ENCODE measurements at places on chromosomes 5 and 9. TPM values are rescaled to one million over a fixed set of nuclear protein-coding genes. Genes with fewer than 3 reads are reported as not detected.

ABO gene
- total RNA-seq: 0.36 TPM

ISL1 gene
- not detected for total RNA-seq

CDX1 gene
- not detected for total RNA-seq

PHF24 gene
- total RNA-seq: 0.57 TPM

NDUFB6 gene
- 46.9 TPM for total RNA-seq

CDH12 gene
- total RNA-seq: not detected

LNPEP gene
- 39.4 TPM for total RNA-seq

DNA sequence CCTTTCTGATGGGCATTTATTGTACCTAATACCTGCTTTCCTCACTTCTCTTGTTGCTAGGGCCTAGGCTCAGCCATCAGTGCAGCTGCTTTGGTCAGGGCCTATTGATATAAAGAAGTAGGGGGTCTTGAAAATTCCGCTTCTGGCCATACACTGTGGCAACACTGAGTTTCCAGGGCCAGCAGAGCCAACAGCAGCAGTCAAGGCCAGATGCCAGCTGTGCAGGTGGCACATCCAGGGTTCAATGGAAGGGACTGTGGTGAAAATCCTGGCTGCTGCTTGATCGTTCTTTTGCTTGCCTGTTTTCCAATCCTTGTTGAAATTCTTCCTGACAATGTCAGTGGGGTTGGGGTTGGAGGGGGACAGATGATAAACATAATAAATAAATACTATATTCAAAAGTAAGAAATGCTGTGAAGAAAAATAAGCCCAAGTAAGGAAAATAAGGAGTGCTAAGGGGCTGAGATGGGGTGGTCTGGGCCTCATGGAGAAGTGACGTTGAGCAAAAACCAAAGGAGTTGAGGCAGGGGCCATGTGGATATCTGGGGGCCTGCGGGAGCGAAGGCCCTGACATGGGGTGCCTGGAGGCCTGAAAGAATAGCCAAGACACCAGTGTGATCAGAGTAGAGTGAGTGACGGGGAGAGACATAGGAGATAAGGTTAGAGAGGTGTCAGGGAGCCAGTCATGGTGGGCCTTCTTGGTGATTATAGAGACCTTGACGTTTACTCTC lies 91.0 kb upstream of the ALDH1B1 start:
- DNase-seq: no peak

DNA sequence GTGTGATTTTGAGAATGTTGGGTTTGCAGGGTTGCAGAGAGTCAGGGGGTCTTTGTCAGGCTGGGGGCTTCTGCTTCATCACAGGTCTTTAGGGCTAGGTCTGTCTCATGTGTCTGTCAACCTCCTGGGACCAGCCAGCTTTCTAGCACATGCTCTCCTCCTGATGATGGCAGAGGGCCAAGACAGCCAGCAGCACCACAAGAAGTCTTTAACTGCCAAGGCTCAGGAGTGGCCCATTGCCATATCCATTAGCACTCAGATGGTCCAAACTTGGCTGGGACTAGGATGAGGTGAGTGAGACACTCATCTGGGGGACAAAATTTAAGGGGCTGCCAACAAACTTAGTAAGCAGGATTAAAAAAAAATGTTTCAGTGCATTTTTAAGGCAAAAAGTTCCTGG lies 384.2 kb upstream of the CDH10 start:
- DNase-seq: no peak

- no peak for DNase-seq
Observed at GRCh38 chr9:4538621-4539020, 48.4 kb downstream of the SLC1A1 start.

DNA sequence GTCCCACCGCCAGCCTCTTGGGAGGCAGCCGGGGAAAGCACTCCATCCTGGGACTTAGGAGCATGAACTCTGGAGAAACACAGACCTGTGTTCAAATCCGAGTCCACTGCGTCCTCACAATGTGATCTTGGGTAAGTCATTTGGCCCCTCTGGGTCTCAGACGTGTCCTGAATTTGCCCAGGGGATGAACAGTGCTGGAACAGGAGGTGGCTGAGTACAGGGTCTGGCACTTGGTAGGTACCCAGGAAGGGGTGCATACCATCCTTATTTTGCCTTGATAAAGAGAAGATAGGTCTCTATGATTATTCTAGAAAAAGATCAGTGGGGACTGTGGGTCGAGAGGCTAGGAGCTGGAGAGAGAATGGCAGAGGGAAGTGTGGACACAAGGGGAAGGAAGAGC lies 135.7 kb downstream of the FGF18 start:
- no peak for DNase-seq

- DNase-seq: no peak
Observed at GRCh38 chr9:97502984-97503861, 1.8 kb downstream of the TMOD1 start.

DNA sequence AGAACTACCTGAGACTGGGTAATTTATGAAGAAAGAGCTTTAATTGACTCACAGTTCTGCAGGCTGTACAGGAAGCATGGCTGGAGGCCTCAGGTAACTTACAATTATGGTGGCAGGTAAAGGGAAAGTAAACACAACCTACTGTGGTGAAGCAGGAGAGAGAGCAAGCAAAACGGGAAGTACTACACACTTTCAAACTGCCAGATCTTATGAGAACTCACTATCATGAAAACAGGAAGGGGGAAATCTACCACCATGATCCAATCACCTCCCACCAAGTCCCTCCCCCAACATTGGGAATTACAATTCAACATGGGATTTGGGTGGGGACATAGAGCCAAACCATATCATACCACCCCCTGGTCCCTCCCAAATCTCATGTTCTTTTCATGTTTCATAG lies 58.7 kb upstream of the GPR151 start:
- DNase-seq: no peak

- no peak for DNase-seq
Observed at GRCh38 chr5:125526966-125527365, 780.5 kb upstream of the ZNF608 start.

All from activated CD4-positive, alpha-beta T cell treated with anti-CD3 and anti-CD28 coated beads, Interleukin-2, amount 10 ng/mL, durations not matched to agents 24 days and 14 days (primary cell).